Activated CD8-positive, alpha-beta memory T cell treated with anti-CD3 and anti-CD28 coated beads for 1 hour (primary cell): ENCODE measurements at places on chromosomes 2 and 18.

DNA sequence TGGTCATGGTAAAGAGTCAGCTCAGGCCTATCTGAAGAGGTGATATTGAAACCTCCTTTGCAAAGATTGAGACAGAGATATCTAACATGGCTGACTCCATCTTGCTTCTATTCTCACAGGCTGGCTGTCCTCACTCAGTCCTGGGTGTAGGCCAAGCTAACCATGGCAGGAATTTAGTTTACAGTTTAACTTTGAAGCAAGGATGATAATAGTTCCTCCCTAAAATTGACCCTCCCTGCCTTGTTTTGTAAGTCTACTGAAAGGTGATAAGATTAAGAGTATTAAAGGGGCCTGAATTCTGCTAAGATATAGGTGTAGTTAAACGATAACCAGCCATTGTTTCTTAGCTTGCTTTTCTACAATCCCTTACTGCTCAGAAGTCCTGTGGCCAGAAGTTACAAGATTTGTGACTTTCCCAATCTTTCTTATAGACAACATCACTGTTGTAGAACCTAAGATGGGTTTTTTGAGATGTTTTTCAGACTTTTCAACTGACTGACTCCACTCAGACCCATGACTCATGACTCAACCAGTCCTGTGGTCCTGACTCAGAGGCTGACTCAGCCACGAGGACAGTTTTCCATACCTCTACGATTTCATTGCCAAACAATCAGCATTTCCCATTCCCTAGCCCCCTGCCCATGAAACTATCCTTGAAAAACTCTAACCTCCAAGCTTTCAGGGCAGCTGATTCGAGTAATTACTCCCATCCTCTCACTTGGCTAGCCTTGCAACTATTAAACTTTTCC, 195.7 kb upstream of the SESTD1 start:
- DNase-seq = no peak

GRCh38 chr18:24659827-24660720, 199.6 kb downstream of the HRH4 start:
- DNase-seq = no peak

- no peak for DNase-seq
Measured at GRCh38 chr18:39604836-39605235, 2039.2 kb upstream of the CELF4 start.

- no peak for DNase-seq
Measured at GRCh38 chr2:139007130-139007529, 226.9 kb upstream of the NXPH2 start.

DNA sequence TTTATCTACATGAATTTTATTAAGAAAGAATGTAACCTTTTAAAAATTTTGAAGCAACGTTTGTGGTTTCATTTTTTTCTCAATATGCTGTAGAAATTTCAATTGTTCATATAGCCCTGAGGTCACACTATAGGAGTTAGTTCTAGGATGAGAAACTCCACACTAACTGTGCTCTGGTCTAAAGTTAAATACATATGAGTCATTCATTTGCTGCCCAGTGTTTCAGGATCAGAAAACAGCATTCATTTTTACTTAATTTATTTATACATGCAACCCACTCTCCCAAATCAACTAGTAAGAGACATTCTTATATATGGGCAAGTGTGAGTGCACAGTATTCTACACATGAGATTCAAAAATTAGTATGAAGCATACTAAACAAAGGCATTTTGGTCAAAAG, 137.9 kb downstream of the DOCK10 start:
- DNase-seq = no peak

GRCh38 chr2:16708173-16708572, 42.5 kb upstream of the CYRIA start:
- no peak for DNase-seq

DNA sequence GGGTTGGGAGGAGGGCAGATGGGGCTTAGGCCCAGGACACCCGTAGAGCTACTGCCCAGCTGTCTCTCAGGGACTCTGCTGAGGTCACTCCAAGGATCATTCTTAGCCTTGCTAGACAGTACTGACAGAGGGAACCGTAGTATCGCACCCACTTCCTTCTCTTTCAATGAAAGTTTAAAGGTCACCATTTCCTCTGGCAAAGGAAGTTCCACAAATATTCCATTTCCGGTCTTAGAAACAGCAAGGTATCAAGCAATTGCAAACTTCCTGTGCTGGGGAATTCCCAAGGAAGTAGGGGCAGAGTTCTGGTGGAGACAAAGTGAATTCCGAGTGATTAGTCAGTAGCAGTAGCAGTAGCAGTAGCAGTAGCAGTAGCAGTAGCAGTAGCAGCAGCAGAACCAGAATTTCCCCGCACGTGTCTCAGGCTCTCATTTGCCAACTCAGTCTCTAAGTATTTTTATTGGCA, 24.7 kb downstream of the IL1B start:
- DNase-seq = no peak
